WERI-Rb-1 (cell line): ENCODE measurements at places on chromosomes 3 and 15.

GRCh38 chr3:46934072-46934471 is 42.5 kb downstream of the CCDC12 start:
- no peak for DNase-seq

DNA sequence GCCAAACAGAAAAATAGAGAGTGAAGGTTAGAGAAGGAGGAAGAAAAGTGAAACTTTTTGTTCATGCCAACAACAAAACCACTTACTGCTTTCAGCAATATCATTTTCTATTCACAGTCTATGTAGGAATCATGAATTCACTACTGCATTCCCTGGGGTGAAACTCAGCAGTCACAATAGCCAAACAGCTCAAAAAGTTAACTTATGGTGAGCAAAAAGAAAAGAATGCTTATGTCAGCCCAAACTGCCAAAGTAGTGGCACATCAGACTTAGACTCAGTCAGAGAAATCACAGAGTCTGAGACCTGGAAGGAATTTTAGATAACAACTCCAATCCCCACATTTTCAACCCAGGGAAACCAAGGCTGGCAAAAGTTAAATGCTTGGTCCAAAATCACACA is 238.7 kb upstream of the TMCO5A start:
- no peak for DNase-seq

DNA sequence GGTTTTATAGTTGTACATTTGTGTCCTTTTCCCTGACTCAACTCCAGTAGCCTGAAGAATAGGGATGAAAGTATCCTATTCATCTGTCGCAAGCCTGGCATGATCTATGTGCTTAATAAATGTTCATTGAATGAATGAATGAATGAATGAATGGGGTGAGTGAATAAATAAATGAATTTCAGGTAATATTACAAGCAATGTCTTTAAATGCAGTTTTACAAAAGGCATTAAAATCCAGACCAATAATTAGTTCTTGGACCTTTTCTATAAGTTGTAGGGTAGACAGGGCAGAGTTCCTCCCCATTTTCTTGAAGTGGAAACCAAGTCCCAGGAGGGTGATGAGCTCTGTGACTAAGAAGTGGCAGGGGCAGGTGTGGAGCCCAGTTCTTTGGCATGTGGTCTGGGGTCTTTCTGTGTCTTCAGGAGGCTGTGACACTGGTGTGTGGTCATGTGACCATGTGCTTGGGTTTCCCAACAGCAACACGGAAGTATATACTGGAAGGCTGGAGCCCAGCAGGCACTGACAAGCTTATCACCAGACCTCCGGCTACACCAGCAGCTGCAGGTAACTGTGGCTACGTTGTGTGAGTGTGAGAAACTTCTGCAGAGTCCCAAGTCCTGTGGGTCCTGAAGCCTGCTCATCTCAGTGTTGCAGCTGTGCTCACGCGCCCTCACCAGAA is 18.3 kb downstream of the XYLB start:
- no peak for DNase-seq

DNA sequence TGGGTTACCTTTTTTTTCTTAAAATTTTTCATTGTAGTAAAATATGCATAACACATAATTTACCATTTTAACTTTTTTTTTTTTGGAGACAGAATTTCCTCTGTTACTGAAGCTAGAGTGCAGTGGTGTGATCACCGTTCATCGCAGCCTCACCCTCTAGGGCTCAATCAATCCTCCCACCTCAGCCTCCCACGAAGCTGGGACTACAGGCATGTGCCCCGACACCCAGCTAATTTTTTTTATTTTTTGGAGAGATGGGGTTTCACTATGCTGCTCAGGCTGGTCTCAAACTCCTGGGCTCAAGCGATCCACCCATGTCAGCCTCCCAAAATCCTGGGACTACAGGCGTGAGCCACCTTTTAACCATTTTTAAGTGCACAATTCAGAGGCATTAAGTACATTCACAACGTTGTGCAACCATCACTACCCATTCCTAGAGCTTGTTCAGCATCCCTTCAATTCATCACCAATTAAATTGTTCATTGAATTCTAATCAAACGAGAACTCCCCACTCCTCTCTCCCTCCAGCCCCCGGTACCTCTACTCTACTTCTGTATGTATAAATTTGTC is 44.6 kb downstream of the BHLHE40 start:
- DNase-seq, result no peak

DNA sequence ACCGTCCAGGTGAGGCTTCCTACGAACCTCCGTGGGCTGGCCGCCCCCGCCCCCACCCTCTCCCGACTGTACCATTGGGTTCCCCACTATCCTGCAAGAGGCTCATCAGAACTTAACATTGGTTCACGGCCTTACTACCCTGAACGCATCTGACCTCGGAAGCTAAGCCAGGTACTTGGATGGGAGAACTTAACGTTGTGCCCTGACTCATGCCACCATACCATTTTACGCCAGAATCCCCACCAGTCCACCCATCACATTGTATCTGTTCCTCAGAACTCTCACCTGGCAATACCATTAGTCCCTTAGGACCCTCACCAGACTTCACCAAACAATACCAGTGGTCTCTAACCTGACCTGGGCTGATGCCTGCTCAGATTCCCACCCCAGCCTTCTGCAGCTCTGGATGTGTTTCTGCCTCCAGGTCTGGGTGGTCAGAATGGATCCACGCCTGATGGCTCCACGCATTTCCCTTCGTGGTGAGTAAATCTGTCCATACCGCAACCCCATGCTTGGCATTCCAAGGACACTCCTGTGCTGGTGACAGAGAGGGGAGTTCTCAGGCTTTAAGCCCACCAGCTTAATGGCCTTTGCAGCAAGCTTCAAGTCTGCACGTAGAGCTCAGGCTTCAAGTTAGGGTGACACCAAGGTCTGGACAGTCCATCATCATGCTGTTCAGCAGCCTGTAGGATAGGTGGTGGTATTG is 562 bp downstream of the TCTA start:
- DNase-seq, result no peak

GRCh38 chr3:161104561-161105551 is at the start of gene B3GALNT1:
Gene B3GALNT1 (minus strand): TSS chr3:161105349. CDS start chr3:161086754, 18,595 bp downstream.
- DNase-seq, result peak; percentile 79

- no peak for DNase-seq
Measured at GRCh38 chr15:69017978-69018377, 3.5 kb downstream of the NOX5 start.

- no peak for DNase-seq
Measured at GRCh38 chr3:81931265-81932251, 170.1 kb upstream of the GBE1 start.
